ENCODE measurements at places on chromosomes 11 and 22.

DNA sequence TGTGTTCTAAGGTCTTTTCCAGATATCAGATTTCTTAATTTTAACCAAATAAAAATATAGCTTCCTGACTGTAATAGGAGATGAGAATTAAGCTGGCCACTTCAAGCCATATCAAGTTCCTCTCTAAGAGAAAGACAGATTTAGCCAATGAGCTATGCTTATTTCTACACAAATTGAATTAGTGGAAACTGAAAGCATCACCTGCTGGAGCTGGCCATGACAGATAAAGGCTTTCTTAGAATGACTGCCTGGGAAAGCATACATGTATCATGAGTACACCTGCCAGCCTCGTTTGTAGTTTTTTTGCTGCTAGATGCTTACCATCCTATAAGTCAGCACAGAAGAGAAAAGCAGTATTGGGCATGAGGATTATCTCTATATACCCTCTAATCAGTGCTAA, 53.5 kb upstream of the DBX1 start:
- DNase-seq = no peak

GRCh38 chr11:64249563-64250414, 1.5 kb upstream of the PLCB3 start:
- no peak for DNase-seq

- peak; percentile 32 for DNase-seq
Measured at GRCh38 chr11:34354782-34355181, 3.0 kb downstream of the ABTB2 start.

DNA sequence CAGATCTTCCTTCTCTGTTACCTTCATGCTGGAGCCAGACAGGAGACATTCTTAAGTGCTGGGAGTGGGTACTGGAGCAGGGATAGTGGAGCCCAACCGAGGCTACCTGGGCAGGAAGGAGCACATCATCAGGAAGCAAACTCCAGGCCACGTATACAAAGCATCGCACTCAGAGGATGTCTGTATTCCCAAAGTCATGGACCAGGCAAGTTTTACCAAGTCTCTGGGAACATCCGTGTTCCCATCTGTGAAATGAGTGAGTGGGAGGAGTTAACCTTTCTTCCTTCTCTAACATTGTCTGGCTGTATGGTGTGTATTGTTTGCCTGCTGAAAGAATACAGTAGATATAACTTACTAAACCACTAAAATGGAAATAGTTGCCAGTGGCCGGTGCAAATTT, 175.0 kb upstream of the TMEM45B start:
- DNase-seq = no peak

DNA sequence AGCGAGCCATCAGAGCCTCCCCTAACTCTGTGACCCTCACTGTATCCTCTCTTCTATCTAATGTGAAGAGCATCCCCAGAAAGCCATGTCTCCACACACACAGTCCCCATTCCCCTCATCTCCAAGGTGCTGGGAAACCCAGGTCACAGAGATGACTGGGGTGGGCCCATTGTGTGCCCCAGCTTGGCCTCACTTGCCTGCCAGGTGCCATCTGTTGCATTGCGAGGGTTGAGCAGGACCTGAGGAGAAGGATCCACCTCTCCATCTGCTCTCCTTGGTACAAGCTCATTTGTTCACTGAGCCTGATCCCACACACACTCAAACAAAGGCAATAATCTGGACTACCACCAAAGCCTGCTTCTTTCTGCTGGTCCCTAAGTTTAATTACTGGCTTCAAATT, 118.8 kb downstream of the SPATA19 start:
- DNase-seq = no peak

GRCh38 chr11:62013537-62014476, 46.4 kb upstream of the FTH1 start:
- DNase-seq = no peak

- no peak for DNase-seq
Measured at GRCh38 chr11:85819441-85819840, 8.5 kb upstream of the SYTL2 start.

GRCh38 chr22:40237788-40238424, 60.2 kb downstream of the TNRC6B start:
- DNase-seq = no peak

DNA sequence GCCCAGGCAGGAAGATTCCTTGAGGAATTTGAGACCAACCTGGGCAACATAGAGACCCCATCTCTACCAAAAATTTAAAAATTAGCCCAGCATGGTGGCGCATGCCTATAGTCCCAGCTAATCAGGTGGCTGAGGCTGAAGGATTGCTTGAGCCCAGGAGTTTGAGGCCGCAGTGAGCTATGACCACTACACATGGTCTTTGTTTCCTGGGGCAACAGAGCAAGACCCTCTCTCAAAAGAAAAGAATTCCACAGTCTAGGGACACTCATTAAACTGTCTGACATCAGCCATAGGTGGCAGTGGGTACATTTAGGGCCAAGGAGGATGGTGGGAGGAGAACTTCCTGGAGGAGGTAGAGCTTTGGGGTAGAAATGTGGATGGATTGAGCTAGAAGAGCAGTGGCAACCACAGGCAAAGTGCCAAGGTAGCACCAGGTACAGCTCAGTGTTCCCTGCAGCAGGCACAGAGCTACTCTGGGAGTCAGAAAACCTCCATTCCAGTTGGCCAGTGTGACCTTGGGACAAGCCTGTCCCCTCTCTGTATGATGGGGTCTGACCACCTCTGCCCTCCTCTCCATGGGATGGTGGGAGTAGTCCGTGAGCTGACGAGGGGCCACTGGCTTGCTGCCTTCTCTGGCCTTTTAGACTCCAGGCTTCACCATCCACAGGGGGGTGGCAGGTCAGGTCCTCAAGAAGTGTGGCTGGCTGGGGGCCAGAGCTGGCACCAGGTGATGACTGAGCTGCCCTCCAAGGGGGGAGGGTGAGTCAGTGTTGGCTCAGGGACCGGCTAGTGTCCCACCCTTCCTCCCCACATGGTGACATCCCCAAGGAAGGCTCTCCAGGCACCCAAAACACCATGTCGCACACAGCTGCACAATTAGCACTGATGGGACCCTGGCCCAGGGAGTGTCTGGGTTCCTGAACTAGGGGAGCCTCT, 3.7 kb upstream of the CLCF1 start:
- DNase-seq = no peak

DNA sequence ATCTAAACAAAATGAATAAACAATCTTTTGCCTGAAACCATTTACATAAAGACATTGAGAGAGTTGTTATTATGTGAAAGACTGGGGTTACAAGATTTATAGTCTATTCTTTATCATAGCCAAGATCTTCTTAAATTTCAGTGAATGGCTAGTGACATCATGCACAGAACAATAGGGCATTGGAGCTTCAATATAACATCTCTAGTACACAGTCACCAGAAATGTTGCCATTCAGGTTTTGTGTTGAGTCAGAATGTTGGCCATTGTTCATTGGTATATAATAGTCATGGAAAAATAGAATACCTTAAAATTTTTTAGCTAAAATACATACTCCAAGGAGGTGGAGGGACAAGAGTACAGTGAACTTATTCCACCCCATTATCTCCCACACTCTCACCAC, 44.3 kb downstream of the SLC5A12 start:
- DNase-seq = no peak

DNA sequence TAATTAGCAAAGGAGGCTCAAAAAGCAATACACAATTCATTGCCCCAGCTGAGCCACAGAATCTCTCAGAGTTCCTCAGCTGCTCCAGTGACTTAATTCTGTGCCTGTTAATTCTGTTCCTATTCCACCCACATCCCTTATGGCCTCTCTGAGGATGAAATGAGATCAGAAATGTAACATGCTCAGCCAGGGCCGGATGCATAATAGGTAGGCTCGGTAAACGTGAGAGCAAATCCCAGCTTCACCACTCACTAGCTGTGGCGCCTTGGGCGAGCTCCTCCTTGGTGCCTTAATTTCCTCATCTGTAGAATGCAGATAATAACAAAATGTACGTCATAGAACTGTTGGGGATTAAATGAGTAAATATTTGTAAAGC, 42.8 kb upstream of the DKK3 start:
- no peak for DNase-seq

DNA sequence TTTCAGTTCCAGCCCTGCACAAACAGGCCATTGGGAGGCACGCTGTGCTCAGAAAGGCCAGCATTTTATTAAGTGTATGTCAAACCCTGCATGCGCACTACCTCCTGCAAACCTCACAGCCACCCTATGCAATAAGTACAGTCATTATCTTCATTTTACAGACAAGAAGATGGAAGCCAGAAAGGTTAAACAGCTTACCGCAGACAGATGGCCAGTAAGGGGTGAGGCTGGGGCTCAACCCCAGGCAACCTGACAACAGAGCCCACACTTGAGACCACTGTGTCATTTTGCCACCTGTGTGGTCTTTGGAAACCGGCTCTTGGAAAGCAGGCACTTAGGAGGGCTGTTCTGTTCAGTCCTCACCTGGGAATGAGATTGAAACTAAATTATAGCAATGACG, 142.3 kb downstream of the NXPE2 start:
- no peak for DNase-seq

- no peak for DNase-seq
Measured at GRCh38 chr22:48389916-48390315, 1437.8 kb downstream of the BRD1 start.

- DNase-seq = no peak
Measured at GRCh38 chr11:133782116-133782725, 63.1 kb downstream of the SPATA19 start.

GRCh38 chr11:132578580-132578979, 953.7 kb downstream of the OPCML start:
- no peak for DNase-seq

GRCh38 chr11:83125577-83125976, 31.4 kb upstream of the PCF11 start:
- no peak for DNase-seq

GRCh38 chr22:47654922-47655491, 892.6 kb downstream of the TBC1D22A start:
- DNase-seq = no peak
